ENCODE measurements at places on chromosomes 16 and 17.
A peak's percentile ranks its signal among the peaks of the same experiment; 100 is the strongest.

DNA sequence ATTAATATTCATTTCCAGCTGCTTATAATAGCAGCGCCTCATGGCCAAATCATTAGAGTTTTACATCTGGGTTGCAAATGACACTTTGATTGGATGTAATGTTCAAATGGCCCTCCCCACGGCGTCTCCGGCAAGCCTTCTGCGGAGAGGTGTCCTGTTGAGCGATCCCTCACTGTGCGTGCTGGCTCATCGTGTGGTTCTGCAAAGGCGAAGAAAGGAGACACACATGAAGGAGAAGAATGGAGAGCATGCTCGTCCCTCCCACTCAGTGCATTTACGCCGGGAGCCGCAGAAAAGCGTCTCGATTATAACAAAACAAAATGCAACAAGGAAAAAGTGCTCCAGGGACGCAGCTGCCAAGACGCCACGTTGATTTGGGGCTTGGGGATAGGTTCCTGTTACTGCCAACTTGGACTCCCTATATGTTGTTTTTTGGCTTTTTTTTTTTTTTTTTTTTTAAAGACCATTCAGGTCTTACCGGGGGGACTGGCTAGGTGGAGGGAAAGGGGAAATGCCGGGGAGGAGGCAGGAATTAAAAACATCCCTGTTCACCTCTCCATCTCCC is 117.6 kb downstream of the C16orf78 start:
- no peak for DNase-seq

GRCh38 chr17:79798299-79799173 is 1.7 kb upstream of the CBX8 start:
- DNase-seq, result no peak

DNA sequence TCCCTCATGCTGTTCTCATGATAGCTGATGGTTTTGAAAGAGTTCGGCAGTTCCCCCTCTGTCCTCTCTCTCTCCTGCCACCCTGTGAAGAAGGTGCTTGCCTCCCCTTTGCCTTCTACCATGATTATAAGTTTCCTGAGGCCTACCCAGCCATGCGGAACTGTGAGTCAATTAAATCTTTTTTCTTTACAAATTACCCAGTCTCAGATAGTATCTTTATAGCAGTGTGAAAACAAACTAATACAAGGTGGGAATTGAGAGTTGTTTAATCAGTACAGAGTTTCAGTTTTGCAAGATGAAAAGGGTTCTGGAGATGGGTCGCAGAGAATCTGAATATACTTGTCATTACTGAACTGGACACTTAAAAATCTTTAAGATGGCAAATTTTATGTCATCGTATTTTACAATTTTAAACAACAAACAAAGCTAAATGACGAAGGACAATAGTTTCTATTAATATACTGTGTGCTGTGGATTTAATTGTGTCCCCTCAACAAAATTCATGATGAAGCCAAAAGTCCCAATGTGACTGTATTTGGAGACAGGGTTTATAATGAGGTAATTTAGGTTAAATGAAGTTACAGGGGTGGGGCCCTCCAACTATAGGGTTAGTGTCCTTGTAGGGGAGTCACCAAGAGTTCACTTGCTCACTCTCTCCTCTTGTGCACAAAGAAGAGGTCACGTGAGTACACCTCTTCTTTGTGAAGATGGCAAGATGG is 4.4 kb downstream of the MT3 start:
- no peak for DNase-seq

DNA sequence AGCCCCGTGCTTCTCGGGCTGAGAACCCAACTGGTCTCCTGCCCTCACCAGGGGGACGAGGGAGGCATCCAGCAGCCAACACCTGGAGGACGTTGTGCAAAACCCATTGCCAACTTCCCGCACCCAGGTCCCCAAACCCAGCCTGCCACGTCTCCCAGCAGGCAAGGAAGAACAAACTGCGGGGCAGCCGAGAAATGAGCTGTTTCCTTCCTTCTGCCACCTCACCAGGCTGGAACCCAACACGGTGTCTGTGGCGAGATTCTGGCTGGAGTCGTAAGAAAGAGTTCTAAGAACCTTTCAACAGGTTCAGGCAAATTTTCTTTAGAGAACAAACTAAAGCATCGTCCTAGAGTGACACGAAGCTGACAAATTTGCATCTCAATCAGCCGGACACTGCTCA is 3.6 kb downstream of the SLC43A2 start:
- no peak for DNase-seq

GRCh38 chr16:31696968-31697743 is 169.5 kb downstream of the AHSP start:
- DNase-seq, result no peak

DNA sequence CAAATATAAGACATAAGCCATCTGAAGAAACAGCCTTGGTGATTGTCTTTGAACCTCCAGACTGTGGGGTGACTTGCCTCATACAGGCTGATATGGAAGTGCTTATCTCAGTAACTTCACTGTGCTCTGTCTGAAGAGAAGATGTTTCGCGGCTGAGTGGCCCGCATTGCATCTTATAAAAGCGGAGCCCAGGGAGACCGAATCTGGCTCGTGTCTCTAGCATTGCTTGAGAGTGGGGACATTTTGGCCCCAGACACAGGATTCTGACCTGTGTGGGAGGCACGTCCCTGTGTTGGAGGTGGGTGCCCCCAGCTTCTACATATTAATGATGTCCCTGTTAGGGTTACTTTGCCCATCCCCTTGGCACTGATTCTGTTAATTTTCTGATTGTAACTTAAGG is 66.4 kb downstream of the METRNL start:
- no peak for DNase-seq

DNA sequence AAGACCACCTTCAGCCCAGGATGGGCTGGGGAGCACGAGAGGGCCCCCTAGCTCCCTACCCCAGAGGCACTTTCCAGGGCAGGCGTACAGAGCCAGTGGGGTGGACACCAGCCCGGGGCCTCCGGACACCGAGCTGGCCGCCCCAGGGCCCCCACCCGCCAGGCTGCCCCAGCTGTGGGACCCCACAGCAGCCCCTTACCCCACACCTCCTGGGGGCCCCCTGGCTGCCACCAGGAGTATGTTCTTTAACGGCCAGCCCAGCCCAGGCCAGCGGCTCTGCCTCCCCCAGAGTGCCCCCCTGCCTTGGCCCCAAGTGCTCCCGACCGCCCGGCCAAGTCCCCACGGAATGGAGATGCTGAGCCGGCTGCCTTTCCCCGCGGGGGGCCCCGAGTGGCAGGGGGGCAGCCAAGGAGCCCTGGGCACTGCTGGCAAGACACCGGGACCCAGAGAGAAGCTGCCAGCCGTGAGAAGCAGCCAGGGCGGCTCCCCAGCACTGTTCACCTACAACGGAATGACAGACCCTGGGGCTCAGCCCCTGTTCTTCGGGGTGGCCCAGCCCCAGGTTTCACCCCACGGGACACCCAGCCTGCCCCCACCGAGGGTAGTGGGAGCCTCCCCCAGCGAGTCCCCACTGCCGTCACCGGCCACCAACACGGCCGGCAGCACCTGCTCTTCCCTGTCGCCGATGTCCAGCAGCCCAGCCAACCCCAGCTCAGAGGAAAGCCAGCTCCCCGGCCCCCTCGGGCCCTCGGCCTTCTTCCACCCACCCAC is 24.3 kb upstream of the ZFPM1 start:
- no peak for DNase-seq

- peak; percentile 77 for DNase-seq
These were observed 34.4 kb downstream of the DDX19A start for GRCh38 chr16:70380919-70381603.

GRCh38 chr16:87780385-87780989 is 14.7 kb upstream of the KLHDC4 start:
- no peak for DNase-seq

DNA sequence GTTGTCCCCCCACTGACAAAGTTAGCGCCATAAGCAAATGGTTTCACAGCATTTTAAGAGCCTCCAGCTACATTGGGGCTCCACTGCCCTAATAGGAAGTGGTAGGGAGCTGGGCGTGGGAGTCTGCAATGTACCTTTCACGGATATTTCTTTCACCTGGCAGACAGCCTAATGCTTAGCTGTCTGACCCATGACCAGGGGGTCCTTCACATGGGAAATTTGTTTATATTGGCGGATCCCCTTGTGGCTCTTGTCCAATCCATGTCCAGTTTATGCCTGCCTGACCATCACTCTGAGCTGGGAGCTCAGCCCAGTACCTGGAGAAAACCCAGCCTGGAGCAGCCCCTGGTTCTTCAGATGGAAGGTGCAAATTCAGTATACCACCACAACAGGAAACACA is 145.0 kb downstream of the ZNF18 start:
- no peak for DNase-seq

DNA sequence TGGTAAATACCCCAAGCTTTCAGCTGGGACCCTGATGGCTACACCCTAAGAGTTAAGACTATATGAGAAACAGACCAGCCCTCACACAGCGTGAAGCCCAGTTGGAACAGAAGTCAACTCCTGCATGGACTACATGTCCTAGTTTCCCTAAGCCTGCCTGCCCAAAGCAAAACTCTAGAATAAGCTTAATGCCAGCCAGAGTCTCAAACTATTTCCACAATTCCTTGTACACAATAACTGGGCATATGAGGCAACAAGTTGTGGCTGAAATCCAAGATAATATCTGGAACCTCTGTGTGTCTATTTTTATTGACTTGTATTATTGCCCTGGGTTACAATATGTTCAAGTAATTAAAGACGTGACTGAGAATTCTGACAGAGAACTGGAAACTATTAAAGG is 19.4 kb downstream of the MYH10 start:
- DNase-seq, result no peak

- DNase-seq, result no peak
These were observed 267.1 kb upstream of the ASIC2 start for GRCh38 chr17:33560165-33560564.

DNA sequence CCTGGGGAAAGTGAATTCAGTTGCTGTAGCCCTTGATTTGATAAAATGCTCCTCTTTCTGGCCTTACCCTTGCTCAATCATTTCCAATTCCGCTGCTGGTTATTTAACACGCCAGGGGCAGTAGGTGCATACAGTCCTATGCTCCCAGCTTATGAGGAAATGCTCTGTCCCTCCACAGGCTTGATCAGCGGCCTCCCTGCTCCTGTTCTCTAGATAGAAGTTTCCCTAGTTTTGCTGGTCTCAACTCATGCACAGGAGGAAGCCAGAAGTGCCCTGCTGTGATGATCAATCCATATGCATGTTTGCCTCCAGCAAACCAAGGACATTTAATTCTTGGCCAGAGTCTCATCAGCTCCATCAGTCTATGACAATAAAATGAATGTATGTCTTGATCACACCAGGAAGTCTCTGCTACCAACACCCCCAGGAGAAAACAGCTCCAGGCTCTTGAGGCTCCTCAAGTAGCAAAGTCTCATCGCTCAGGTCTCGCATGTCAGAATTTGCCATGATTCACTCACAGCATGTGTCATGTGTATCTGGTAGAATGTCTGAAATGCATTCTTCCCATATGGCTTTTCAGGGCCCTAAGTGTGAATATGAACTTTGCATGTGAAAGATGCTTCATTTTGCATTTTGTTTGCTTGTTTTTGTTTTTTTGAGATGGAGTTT is 208.9 kb downstream of the CDH13 start:
- no peak for DNase-seq

DNA sequence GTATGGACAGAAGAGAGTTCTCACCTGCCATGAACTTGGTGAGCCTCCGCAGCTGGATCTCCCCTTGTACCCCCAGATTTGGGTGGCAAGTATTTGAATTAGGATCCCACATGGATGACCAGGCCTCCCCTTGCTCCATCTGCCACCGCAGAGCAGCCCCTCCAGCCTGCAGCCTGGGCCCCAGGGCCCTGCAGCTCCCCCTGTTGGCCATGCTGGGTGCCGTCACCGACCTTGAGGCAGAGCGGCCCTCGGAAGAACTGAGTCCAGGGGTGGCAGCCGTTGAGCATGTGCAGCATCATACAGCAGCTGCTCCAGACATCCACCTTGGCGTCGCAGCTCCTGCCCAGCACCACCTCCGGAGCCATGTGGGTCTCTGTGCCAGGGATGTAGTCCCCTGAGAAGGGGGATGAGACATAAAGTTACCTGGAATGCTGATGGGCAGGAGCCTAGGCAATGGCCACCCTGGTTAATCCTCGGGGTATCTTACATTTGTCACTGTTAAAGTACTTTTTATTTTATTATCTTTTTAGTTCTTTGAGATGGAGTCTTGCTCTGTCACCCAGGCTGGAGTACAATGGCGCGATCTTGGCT is 9.0 kb upstream of the SPATA32 start:
- peak; percentile 33 for DNase-seq

DNA sequence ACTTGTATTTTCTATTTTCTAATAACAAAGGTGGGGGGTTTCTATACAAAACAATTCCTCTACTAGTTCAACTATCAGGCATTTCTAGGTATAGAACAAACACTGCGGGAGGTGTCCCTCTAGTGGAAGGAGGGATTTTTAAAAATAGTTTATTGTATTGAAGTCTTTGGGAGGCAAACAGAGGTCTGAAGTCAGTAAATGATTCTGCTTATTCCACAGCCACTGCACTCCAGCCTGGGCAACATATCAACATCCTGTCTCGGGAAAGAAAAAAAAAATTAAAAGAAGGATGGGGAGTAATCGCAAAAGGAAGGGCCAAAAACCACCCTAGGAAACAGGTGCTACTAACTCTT is 648 bp upstream of the ERCC4 start:
- DNase-seq, result no peak

- DNase-seq, result no peak
These were observed 85.5 kb upstream of the SALL1 start for GRCh38 chr16:51236583-51236982.

- no peak for DNase-seq
These were observed 12.5 kb downstream of the CASKIN2 start for GRCh38 chr17:75502721-75503329.

DNA sequence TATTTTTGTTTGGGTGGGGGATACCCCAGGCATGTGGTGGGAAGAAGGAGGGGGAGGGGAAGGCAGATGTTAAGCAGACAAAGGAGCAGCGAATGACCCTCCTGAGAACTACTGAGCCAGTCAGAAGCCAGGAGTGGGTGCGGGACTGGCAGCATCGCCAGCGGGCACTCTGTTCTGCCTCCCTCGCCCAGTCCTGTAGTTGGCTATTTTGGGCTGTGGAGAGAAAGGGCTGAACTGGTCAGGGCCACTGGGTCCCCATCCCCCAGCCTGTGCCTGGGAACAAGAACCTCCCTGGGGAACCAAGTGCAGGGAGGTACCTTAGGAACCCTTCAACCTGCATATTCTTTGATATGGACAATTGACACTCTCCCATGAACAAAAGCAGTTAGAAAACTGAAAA is 6.4 kb downstream of the LRRC3C start:
- no peak for DNase-seq

DNA sequence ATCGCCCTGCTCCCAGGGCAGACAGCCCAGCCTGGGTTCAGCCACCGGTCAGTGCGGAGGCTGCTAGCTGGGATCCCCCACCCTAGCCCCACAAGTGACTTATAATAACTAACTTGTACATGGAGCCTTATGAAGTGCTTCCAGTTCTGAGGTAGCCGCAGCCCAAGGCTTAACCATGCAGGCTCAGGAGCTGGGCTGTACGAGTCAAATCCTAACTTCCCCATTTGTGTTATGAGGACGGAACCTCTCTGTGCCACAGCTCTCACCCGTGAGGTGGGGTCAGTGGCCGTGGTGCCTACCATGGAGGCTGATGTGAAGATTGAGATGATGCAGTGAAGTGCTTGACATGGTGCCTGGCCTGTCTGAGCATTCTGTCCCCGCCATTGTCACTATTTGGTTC is 27.8 kb upstream of the GOSR2 start:
- DNase-seq, result no peak
